ENCODE measurements at places on chromosomes 4 and X. TPM values are rescaled to one million over a fixed set of nuclear protein-coding genes. Genes with fewer than 3 reads are reported as not detected.

The ADH5 gene
- total RNA-seq, result 160 TPM

DNA sequence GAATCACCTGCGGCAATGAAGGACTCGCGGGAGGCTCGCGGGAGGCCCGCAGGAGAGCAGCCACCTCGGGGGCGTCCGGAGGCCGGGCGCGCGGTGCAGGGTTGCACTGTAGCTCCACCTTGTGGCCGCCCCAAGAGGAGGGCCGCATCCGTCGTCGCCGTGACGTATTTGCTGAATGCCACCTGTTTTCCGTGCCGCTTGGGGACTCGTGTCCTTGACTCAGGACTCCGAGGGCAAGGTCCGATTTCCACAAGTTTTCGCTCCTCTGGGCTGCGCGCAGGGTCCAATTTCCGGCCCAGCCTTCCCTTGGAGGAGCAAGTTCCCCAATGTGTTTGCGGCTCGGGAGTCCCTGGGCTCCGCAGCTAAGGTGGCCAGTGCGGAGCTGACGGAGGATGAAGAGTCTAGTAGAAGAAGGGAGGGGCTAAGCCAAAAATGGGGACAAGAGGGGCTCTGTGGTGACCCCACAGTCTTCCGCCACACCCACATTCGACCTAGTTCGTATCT is 10.7 kb upstream of the DLG3 start:
- DNase-seq, result peak; percentile 41

DNA sequence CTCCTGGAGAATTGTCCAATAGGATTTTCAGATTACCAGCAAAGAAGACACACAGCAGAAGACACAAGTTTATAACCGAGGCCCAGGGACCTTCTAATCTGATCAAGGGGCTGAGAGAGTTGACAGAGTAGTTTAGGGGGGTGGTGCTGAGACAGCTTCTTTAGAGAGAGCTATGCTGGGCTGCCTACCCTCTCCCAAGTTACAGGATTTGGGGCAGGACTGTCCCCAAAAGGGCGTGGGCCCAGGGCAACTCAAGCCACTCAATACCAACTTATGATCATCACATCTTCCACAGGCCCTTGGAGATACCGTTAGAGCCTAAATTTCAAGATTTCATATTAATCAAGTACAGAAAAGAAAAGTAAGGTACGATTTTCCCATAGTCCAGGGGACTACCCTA is 43.0 kb downstream of the PDHA1 start:
- DNase-seq, result no peak

DNA sequence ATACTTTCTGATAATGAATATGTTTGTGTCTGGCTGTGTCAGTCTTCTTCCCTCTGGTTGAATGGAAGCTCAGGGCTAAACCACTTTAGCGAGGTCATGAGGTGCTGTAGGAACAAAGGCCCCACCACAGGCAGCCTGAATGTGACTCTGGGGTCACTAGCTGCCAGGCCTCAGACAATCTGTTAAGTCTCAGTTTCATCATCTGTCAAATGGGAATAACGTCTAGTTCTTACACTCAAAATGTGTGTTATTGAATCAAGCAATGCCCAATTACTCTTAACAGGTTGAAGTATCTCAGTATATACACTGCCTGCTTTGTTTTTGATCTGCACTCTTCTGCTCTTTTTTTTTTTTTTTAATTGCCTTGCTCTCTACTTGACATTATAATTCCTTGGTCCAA is 148.6 kb downstream of the STK32B start:
- no peak for DNase-seq

DNA sequence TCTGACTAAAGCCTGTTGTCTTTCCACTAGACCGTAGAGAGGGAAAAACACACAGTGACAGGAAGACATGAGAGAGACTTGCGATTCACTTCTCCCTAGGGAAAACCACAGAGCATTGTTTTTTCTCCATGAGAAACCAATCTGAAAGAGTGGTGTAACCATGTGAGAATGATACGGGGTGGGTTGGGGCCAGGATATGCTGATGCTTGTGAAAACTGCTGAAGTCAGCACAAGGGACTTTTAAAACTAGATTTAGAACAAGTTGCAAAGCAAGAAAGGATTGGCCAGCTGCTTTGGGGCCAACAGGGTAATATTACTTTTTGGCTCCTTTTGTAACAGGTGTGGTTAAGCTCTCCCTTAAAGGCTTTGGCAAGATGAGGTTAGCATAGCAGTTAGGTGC is 66.1 kb downstream of the NHSL2 start:
- no peak for DNase-seq

The CSN1S1 gene
- total RNA-seq, result 1.2 TPM

The CCDC160 gene
- total RNA-seq, result 0.09 TPM

GRCh38 chr4:143294310-143294709 is 42.4 kb upstream of the GAB1 start:
- DNase-seq, result no peak

The PLP1 gene
- 9.6 TPM for total RNA-seq

DNA sequence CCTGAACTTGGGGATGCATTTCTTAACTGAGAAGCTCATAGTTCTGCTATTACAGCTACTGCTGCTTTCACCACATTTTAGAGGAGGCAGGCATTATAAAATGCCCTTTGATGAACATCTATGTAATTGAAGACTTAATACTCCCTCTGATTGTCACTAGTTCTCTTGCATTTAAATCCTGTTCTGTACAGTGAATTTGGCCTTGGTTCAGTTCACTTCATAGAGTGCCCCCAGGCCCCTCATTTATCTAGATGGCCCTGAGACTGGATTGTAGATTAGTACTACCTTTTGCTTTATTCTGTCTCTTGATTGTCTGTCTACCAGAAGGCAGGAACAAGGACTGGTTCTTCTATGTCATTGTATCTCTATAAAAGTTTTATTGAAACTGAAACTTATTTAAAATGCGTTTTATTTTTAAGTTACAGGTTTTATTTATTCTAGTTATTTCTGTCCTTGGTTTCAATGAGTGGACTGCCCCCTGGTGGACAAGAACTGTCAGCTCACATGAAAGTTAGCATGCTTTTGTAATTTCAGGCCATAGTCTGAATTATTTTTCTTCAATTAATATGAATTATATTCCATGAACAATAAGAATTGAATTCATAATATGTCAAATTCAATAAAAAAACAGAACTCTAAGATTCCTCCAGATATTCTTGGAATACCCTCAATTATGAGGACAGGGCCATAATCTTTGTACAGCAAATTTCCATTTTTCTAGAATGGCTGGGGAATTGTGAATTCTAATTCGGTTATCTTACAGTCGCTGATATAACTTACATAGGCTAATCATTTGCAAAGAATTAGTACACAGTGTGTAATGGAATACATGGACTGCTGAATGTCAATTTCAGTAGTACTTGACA is 47.2 kb upstream of the TMEM33 start:
- DNase-seq, result peak; percentile 40

GRCh38 chr4:146335763-146336409 is 121.5 kb downstream of the REELD1 start:
- no peak for DNase-seq

GRCh38 chrX:154436374-154436982 is 476 bp upstream of the GDI1 start:
- peak; percentile 48 for DNase-seq

Measured in thymus (tissue), 14 donors.